ENCODE measurements at places on chromosomes 7 and 10.

GRCh38 chr7:130912082-130912861, 178.3 kb upstream of the KLF14 start:
- DNase-seq: no peak

- DNase-seq: no peak
Measured at GRCh38 chr7:122383934-122384333, 79.4 kb upstream of the FEZF1 start.

GRCh38 chr7:33248671-33249070, 119.3 kb downstream of the BBS9 start:
- no peak for DNase-seq

DNA sequence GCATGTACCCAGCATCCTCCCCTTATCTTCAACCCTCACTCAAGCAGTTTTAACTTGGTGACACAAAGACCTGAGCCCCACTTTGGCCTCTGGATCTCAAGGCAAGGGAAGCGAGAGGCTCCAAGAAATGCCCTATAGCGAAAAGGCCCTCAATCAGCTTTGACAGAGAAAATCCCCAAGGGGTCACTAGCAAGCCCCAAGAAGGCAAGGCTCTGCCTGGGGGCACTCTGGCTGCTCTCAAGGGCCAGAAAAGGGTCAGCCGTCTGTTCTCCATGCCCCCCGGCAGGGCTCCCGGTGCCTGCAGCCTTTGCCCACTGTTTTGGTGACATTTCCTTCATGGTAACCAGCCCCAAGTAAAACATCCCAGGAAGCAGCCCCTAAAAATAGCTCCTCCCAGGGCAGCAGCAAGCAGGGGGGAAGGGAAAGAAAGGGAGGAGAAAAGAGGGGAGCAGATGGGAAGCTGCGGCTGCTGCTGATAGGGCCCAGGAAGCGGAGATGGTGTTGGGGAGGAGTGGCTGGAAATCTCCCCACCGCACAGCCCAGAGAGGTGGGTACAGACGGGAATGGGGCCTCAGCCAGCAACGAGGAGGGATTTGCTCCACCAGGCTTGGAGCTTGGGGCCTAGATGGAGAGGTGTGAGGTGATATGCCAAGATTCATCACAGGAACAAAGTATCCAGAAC, 7.1 kb downstream of the CAMK2G start:
- no peak for DNase-seq

DNA sequence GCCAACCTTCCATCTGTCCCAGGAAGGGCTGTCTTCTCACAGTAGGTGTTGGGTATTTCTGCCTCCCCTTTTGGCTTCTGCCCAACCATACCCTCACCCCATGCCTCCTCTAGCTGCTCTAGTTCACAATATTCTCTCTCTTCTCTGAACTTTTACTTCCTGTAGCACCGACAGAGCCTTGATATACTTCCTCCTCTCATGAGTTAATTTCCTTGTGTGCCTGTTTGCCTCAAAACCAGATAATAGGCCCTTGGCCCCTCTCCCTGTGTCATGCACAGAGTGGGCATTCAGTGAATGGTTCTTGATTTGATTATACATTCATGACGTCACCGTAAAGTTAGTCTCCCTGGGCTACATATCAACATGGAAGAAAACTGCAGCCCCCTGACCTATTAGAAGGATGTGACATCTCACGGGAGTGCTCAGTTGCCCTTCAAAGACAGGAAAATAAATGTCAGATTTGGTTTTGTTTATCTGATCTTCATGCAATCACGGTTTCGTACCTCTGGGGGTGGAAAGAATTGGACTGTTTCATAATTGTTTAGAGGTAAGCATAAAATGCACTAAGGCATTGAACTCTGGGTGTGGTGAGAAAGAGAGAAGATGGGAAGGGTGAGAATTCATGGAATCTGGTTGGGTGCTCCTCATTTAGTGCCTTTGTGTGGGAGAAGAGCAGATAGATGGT, 127.7 kb downstream of the ITIH5 start:
- no peak for DNase-seq

- no peak for DNase-seq
Measured at GRCh38 chr7:109076396-109076972, 506.8 kb downstream of the DNAJB9 start.

DNA sequence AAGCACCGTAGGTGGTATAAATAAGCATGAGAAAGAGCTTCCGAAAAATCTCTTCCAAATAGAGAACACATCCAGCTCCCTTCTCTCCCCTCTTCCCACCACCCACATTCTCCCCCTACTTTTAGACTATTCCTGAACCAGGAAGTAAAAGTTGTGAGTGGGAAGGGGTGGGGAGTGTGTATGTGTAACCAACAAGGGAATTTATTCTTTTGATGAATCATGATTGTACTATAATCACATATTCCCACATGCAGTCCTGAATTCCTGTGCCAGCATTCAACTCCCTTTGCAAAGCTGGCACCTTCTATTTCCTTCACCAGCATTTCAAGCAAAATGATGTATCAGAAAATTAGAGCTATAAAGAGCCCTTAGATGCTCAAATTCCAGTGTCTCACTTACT, 230.6 kb upstream of the CHRM2 start:
- no peak for DNase-seq

GRCh38 chr10:96688789-96689188, 31.5 kb downstream of the PIK3AP1 start:
- DNase-seq: no peak

GRCh38 chr7:134737566-134738345, 41.7 kb upstream of the CALD1 start:
- peak; percentile 19 for DNase-seq

- DNase-seq: no peak
Measured at GRCh38 chr10:116097239-116097784, 175.7 kb downstream of the GFRA1 start.

GRCh38 chr10:48209241-48209640, 65.3 kb downstream of the FRMPD2 start:
- DNase-seq: no peak

- DNase-seq: no peak
Measured at GRCh38 chr10:86840498-86840897, 84.1 kb downstream of the BMPR1A start.

DNA sequence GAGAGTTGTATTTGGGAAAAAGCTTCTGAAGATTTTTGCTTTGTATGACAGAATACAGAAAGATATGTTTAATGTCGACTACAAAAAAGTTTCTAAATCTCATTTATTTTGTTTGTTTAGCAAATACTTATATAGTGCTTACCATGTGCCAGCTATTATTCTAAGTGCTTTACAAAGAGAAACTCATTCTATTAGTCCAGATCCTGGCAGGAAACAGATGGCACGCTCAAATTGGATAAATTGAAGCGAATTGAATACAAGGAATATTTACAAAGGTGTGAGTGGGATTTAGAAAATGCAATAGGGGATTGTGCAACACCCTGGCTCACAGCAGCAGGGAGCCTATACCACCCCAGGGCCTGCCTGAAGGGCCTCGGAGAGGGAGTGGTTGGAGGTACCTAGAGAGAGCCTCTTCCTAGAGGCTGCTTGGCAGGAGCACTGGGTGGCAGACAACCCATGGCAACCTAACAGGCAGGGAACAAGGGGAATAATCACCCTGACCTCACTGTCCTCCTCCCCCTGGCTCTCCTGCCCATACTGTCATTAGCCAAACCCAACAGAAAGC, 27.6 kb upstream of the FAM204A start:
- DNase-seq: no peak

DNA sequence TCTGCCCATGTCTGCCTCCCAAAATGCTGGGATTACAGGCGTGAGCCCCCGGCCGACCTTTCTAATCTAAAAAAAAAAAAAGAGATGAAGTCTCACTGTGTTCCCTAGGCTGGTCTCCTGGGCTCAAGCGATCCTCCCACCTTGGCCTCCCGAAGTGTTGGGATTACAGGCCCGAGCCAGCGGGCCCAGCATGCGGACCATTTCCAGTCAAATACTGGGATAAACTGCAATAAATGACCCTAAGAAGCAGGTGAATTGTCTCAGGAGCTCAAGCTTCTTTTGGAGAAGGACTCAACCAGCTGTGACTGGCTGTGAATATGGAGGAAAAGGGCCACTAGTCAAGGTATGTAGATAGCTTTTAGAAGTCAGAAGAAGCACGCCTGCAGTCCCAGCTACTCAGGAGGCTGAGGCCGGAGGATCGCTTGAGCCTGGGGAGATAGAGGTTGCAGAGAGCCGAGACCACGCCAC, 550 bp upstream of the CREM start:
- DNase-seq: no peak

DNA sequence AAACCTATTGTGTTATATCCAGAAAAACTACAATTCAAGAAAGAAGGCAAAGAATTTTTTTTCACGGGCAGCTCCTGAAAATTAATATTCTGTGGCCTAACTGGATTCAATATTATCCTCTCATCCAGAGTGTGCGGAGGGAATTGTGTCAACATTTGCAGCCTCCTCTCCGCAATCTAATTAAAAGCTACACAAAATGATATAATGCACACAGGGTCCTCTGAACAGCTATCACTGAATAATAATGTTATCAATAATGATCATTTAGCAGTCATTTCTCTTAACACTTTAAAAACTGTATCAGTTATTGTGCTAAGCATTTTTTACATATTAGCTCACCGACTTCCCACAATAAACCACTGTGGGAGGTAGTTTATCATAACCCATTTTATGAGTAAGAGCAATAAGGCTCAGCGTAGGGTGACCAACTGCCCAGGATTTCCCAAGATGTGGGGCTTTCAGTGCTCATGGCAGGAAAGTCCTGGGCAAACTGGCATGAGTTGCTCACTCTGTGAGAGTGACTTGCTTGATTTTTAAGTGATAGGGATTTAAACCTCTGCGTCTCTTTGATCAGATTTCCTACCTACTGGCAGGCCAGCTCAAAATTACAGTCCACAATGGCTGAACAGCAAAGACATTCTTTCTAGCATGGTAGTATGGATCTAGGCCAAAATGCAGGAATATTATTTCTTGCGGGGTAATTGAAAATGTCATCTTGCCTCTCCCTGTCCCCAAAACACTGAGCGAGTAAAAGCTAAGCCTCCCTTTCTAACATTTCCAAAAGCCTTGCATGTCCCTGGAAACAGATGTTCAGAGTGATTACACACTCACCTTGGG, 65.7 kb downstream of the AOAH start:
- DNase-seq: no peak

GRCh38 chr10:3123571-3124411, 48.8 kb downstream of the PITRM1 start:
- DNase-seq: no peak

- no peak for DNase-seq
Measured at GRCh38 chr7:120867932-120868331, 10.0 kb upstream of the TSPAN12 start.

DNA sequence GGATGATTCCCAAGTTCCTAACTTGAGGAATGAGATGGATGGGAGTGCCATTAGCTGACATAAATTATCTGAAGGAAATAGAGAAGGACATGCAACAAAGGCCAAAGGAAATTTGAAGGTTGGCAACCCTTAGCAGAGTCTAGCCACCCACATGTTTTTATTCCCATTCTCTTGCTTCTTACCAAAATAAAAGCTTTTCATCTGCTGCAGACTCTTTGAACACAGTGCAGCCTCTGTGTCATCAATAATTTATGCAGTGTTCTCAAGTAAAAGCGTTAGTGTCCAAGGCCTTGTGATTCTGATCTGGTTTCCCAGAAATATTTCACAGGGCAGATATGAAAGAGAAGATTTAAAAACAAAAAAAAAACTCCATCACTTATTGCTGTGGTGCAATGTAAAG, 98.5 kb downstream of the ST7 start:
- no peak for DNase-seq

GRCh38 chr7:99449326-99449725, 10.6 kb downstream of the CPSF4 start:
- no peak for DNase-seq

- no peak for DNase-seq
Measured at GRCh38 chr7:69515495-69516212, 82.6 kb upstream of the AUTS2 start.

DNA sequence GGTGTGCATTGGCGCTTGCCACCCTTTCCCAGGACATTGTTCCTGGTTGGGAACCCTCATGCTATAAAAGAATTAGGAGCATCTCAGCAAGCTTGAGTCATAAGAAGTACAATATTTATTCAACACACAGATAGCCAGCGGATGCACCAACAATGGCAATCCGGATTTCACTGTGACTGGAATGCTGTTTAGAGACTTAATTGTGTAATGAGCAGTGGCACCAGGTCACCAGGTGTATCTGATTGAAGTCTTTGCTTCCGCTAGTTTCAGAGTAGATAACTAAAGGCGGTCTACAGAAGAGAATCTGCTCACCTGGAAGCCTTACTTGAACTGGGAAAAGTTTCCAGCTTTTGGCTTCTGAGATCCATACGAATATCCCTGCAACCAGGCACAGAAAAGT, 772.3 kb upstream of the GHITM start:
- DNase-seq: no peak

DNA sequence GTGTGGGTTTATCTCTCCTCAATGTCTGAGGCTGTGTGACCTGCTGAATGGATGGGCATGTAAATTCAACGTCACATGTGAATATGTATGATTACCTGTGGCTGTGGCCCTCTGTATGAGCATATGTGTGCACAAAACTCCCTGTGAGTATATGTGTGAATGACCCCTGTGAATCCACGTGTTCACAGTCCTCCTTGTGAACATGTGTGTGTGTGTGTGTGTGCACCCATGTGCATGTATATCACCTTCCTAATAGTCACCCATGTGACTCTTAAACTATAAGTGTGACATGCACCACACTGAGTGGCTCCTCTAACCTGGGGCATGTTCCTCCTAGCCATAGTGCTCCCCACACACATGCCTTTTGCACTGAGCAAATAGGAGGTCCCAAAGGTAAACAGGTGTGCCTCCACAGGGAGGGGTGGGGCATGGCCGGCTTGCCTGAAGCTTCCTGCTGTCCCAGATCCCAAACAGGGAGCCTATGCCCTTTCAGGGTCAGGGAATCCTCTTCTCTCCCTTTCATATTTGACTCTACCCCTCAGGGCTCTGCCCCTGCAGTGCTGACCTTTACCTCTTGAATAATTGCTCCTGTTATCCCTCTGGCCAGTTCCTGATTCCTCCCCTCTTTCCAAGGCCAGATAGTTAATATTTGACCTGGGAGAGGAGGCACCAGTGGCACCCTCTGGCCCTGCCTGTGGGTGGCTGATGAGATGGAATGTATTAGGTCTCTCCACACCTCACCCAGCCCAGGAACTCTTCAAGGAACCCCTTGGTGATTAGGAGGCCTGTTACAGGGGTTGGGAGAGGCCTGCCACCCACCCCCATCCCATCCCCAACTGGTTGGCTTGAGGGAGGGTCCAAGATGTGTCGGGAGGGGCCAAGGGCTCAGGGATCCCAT, 1.9 kb downstream of the SEMA4G start:
- no peak for DNase-seq

DNA sequence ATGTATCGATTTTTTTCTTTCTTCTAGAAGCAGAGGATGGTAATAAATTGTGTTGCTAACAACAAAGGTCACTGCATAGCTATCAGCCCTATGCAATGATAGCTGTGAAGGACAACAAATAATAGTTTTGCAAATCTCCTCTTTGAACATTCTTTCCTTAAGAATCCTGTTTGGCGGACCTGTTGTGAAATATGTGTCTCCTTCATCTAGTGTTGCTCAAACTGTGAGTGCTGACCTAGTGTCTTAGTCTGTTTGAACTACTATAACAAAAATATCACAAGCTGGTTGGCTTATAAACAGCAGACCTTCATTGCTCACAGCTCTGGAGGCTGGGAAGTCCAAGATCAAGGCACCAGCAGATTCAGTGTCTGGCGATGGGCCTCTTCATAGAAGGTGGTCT, 53.7 kb downstream of the CAV1 start:
- DNase-seq: no peak

Measured in stimulated activated CD4-positive, alpha-beta T cell treated with anti-CD3 and anti-CD28 coated beads, Interleukin-2, amount 100 ng/mL, for 24 hours (primary cell).